Keratinocyte (primary cell): ENCODE measurements at places on chromosomes 5 and 9.

- no peaks in the 10 kb centered on the region for H3K36me3 ChIP-seq
- no peak for DNase-seq
- H3K27ac ChIP-seq: no peak overlapping the region
- H3K27me3 ChIP-seq: no peaks in the 10 kb centered on the region
Observed at GRCh38 chr9:135385793-135386192, 93.8 kb upstream of the PPP1R26 start.

DNA sequence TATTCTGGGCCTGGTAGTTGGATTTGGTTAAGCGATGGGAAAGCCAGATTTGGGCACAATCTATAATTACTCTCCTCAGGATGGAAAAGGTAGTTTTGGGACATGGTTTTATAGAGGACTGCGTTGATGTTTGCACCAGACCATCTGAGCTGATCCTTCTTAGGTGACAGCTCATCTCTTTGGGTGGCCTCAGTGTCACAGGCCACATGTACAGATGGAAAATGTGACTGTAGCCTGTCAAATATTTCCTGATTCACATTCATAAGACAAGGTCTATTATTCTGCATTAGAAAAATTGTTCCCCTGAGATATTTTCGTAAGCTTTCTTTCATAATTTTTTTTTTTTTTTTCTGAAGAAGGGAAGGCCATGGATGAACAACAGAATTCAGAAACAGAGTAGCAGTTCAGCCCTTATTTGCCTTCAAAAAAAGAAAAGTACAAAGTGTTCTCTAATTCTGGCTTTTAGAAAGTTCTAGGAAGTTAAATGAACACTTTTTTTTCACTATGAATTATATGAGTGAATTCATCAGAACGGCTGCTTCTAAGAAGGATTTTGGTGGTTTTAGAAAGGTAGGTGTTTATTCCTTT lies 81.0 kb downstream of the NNT start:
- no peak overlapping the region for H3K4me3 ChIP-seq
- no peaks in the 10 kb centered on the region for H3K36me3 ChIP-seq
- H3K4me1 ChIP-seq: no peaks in the 10 kb centered on the region
- H3K27ac ChIP-seq: no peak overlapping the region
- no peak for DNase-seq
- no peaks in the 10 kb centered on the region for H3K27me3 ChIP-seq

DNA sequence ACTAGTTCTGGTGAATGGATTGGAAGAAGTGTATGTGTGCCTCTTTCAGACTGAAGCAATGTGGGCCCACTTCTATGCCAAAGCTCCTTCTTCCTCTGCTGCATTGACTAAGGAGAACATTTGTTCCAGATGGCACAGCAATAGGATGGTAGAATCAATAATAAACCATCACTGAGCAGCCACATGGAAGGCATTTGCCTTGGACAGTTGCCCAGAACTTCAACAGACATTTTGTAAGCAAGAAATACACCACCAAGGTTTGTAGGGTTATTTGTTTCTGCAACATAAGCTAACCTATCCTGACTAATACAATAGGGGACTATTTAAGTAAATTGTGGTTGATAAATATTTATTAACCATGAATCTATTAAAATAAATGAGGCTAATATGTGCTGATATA lies 37.7 kb upstream of the CSNK1G3 start:
- H3K4me3 ChIP-seq: no peak overlapping the region
- H3K27me3 ChIP-seq: no peaks in the 10 kb centered on the region
- H3K36me3 ChIP-seq: no peaks in the 10 kb centered on the region
- H3K4me1 ChIP-seq: no peaks in the 10 kb centered on the region
- H3K27ac ChIP-seq: no peak overlapping the region
- no peak for DNase-seq

DNA sequence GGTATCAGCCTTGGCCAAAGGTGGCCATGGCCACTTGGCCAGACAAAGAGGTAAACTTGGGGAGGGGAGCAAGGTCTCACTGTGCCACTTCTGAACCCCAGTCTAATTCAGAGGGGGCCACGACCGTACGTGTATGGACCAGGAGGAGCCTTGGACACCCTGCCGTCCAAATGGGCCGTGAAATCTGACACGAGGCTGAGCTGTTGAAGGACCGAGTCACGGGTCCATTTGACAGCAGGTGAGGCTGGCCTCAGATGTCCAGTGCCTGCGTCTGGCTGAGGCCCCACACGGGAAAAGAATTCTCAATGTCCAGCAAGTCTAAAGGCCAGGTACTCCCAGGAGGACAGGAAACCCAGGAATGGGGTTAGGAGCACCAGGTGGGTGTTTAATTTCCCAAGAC lies 17.7 kb downstream of the CMBL start:
- no peak overlapping the region for H3K4me3 ChIP-seq
- H3K27me3 ChIP-seq: no peaks in the 10 kb centered on the region
- no peak overlapping the region for H3K27ac ChIP-seq
- peaks cover 9% of the 10 kb centered on the region for H3K4me1 ChIP-seq

DNA sequence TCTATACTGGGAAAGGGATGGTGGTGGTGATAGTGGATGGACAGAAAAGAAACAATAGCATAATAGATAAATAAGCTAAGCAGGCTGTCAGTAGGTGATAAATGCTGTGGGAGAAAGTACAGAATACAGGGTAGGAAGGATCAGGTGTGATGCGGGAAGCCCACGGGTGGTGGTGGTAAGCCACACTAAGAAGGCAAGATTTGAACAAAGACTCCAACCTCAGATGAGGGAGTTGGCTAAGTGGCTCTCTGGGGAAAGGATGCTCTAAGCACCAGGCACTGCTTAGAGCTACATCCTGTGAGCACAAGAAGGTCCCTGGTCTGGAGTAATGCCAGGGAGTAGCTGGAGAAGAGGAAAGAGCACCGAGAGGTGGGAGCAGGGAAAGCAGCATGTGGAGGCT lies 151.6 kb upstream of the KLF9 start:
- DNase-seq: no peak
- no peaks in the 10 kb centered on the region for H3K36me3 ChIP-seq
- no peak overlapping the region for H3K27ac ChIP-seq
- H3K27me3 ChIP-seq: no peaks in the 10 kb centered on the region
- no peak overlapping the region for H3K4me3 ChIP-seq
- peaks cover 7% of the 10 kb centered on the region for H3K4me1 ChIP-seq
